ENCODE measurements at places on chromosomes 16 and 17.

DNA sequence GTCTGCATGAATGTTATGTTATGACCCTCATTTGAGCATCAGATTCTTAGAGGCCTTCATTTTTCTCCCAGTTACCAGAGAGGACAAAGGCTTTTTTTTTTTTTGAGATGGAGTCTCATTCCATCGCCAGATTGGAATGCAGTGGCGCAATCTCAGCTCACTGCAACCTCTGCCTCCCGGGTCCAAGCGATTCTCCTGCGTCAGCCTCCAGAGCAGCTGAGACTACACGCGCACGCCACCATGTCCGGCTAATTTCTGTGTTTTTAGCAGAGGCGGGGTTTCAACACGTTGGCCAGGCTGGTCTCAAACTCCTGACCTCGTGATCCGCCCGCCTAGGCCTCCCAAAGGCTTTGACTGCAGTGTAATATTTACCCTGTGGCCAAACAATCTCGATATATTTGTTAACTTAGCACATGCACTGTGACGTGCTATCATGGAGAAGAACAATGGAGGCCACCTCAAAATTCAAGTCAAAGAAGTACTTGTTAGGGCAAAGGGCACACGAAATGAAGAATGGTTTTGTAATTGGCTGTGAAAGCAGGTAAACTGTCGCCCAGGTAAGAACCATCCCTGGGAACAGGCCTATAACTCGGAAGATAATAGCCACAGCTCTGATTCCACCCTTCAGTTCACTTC, 303.4 kb downstream of the SLC39A11 start:
- ATAC-seq = no peak

- no peak for ATAC-seq
Measured at GRCh38 chr17:44522883-44523671, 19.9 kb upstream of the GPATCH8 start.

- ATAC-seq = no peak
Measured at GRCh38 chr16:50457423-50457822, 88.6 kb upstream of the BRD7 start.

GRCh38 chr16:54208237-54208636, 78.3 kb downstream of the IRX3 start:
- ATAC-seq = no peak

DNA sequence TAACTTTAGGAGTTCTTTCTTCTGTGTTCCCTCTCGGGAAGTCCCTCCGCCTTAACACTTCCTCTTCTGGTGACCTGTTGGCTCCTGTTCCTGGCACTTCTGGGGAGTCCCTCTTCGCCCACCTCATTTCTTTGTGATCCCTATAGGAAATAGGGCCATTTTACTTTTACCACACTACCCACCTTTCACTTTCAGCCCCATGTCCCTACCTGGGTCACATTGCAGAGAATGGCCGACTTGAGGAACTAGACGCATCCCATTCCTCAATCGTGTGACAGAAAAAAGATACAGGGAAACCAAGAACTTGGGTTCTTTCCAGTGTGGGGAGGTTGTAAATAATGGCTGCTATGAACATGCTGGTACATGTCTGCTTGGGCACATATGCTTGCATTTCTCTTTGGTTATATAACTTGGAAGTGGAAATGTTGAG, 6.6 kb downstream of the IL21R start:
- ATAC-seq = peak; percentile 62

GRCh38 chr16:64712026-64712425, 409.8 kb downstream of the CDH11 start:
- ATAC-seq = no peak

- ATAC-seq = no peak
Measured at GRCh38 chr16:4556112-4556511, at the start of gene C16orf96. C16orf96 (plus strand) TSS chr16:4556340; CDS start chr16:4556490, 150 bp downstream.

- no peak for ATAC-seq
Measured at GRCh38 chr17:1779571-1780131, 17.8 kb downstream of the SERPINF1 start.

GRCh38 chr17:57502811-57503241, 242.3 kb downstream of the CCDC182 start:
- no peak for ATAC-seq

GRCh38 chr16:30184891-30185682, 1.7 kb downstream of the CORO1A start:
- ATAC-seq = peak; percentile 0

DNA sequence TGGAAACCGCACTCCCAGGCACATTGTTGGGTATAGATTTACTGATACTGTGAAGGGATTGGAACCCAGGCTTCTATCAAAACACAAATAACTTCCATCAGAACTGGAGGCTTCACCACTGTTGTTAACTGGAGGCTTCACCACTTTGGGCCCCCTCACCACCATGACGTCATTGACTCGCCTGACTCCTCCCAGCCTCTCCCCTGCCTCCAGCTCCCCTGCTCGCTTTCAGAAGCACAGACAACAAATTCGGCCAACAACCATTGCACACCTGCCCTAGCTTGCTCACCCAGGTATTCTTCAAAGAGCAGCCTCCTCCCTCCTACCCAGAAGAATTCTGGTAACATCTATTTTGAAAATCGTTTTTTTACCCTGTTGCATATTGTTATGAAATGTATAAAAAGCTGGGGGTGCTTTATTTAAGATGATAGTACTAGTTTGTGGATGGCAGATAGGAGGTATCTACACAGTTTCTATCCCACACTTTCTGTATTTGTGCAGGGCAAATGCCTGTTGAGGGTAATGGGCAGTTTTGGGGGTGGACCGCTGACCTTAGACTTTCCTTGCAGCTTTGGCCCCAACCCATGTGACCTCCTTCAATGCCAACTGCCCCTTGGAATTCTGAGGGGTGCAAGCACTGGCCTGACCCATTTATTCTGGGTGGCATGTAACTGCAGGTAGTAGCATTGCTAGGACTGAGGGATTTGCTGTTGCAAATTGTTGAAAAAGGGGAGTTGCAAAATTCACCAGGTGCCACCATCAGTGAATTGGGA, 54.1 kb downstream of the HLF start:
- no peak for ATAC-seq

DNA sequence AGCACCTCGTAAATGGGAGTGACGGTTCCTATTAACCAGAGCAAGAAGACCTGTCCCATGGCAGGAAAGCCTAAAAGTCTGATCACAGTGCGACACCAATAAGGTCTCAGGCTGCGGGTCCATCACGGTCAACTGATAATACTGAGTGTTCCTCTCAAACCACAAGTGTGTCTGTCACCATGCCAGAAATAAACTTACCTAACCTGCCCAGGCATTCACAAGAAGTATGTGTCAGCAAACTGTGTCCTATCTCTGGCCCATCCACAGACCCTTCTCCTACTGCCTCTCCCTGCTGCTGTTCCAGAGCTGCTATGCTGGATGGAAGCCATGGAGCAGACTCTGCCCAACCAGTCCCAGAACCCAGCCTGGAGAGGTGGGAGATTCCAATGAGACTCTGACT, 73.5 kb downstream of the ZNF423 start:
- no peak for ATAC-seq

GRCh38 chr17:15954222-15954621, 9.3 kb downstream of the ADORA2B start:
- no peak for ATAC-seq

DNA sequence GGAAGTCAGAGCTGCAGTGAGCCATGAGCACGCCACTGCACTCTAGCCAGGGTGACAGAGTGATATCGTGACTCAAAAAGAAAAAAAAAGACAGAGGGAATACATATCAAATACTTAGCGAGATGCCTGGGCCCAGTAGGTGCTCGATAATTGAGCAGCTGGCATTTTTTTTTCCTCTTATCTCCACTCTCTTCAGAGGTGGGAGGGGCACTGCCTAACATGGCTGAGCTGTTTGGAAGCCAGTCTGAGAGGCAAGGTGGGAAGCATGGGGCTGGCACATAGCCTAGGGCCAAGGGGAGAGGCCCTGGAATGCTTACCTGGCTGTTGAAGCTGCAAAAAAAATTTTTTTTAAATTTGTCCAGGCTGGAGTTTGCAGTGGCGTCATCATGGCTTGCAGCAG, 38.4 kb downstream of the HIC1 start:
- no peak for ATAC-seq

DNA sequence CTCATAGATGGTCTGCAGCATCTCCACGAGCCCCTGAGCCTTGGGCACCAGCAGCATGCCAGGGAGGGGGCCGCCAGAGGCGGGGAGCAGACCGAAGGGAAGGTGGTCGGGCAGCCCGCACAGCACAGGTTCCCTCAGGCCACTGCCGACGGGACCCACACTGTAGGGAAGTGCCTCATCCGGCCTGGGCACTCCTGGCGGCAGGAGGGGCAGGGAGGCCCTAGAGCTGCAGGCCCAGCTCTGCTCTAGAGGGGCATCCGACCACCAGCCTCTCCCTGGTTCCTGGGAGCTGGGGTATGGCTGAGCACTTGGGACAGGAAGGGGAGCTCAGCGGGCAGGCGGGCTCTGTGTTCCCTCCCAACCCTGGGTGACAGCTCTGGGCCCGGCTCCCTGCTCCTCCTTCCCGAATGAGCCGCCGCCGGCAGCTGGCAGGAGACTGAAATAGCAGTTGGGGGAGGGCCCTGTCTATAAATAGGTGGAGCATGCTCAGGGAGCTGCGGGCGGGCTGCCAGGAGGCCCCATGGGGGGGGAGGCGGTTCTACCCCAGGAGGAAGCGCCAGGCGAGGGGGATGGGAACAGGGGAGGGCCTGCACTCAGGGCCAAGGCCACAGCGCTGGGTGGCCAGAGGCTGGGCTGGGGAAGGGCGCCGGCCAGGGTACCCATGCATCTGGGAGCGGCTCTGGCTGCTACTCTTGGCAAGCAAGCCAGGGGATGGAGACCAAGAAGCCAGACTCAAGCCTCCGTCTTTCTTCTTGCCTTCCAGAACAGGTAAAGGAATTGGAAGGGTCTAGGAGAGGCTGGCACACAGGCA, 12.4 kb downstream of the HDAC5 start:
- peak; percentile 88 for ATAC-seq

DNA sequence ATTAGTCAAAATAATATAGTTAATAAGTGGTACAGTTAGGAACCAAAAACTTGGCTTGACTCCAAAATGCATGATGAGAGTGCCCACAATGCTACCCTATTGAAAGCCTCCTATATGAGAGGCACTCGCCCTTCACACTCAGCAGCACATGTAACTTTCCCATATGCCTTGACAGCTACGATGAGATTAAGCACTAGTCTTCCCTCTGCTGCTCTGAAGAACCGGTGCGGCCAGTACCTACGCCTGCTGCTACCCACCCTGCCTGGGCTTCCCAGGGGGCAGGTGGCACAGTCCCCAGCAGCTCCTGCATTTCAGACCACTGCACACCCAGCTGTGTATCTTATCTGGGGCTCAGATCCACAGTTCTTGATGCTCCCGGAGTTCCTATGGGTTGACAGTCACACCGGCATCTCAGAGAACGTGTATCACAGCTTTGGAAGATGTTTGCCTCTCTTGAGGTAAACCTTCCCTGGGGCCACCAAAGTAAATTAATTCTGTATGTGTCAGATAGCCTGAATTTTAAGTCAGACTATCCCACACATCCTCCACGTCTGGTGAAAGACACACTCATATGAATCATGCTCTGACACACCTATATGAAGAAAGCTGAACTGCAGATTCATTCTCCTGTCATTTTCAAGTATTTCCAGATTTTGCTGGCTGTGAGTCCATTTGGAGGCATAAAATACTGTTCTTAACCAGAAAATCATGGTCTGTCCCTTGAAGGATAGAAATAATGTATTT, 77.8 kb downstream of the MYH10 start:
- no peak for ATAC-seq

- ATAC-seq = no peak
Measured at GRCh38 chr17:35906191-35906925, 24.2 kb downstream of the RDM1 start.

- ATAC-seq = no peak
Measured at GRCh38 chr16:49900875-49901274, 45.0 kb upstream of the ZNF423 start.

GRCh38 chr16:68383858-68384257, 64.5 kb downstream of the SMPD3 start:
- no peak for ATAC-seq

- no peak for ATAC-seq
Measured at GRCh38 chr16:3752984-3753383, 35.7 kb upstream of the TRAP1 start.

- ATAC-seq = no peak
Measured at GRCh38 chr16:25317732-25318316, 60.2 kb upstream of the ZKSCAN2 start.

- ATAC-seq = no peak
Measured at GRCh38 chr16:79897104-79897452, 296.5 kb upstream of the MAF start.

DNA sequence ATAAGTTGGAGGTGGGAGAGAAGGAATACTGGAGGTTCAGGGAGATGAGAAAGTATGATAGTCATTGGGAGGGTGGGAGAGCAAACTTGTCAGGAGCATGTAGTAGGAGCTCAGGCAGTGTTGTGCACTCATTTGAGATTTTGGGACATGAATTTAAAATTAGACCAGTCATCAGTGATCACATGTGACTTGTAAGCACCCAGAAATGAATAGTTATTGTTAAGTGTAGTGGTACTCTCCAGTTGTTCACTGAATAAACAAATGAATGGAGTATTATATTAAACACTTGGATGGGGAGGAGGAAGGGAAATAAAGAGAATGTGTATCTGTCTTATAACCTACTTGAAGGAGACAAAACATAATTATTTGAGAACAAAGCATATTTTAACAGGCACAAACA, 2.2 kb upstream of the PSME3 start:
- ATAC-seq = no peak

GRCh38 chr16:56734429-56734828, 4.5 kb downstream of the NUP93 start:
- ATAC-seq = no peak

DNA sequence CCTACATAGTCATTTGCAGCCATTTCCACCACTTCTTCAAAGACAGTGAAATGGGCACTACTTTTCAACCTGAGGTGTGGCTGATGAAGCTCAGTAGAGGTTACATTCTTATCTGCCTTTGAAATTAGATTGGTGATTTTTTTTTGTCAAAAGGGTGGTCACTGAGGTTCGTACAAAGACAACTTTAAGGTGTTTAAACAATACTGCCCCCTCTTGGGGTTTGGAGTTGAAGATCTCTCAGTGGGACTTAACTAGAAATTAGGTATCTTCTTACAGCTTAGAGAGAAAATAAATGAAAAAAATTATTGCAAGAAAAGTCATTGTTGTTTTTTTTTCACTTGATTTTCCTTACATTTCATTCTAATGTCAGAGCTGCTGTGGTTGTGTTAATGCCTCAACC, 713.2 kb downstream of the CDH11 start:
- ATAC-seq = no peak

DNA sequence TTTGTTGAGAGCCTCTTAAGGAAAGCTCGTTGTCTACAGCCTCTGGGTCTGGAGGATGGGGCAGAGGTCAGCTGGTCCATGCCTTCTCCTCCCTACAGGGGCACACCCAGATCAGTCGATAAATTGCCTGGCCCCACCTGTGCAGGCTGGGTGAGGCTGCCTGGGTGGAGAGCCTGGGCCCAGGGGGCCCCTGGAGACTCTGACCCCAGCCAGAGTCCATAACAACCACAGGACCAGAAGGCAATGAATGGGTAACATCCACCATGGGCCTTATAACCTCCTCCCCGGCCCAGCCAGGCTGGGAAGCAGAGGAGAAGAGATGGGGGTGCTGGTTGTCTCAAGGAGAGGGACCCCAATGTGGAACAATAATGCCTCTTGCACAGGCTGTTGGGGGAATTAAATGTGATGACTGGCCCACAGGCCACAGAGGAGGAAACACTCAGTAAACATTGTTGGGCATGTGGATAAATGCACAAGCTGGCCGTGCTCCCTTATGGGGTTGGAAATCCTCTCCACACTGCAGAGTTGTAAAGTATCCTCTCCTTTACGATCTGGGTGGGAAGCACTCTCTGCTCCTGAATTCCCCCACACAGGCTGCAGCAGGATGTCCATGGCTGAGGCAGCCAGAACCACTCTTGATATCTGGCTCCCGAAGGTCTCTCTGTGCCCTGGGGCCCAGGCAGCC, 56.7 kb upstream of the TOB1 start:
- ATAC-seq = no peak

- ATAC-seq = peak; percentile 34
Measured at GRCh38 chr16:20411055-20411454, 1.7 kb downstream of the ACSM5 start.

All from stimulated activated memory B cell treated with anti-CD40 and anti-IgM and Interleukin-4, amounts not matched to agents 10 μg/mL and 1 μg/mL and 100 μg/mL, for 72 hours (primary cell).